ENCODE measurements at places on chromosomes 3 and 15. TPM values are rescaled to one million over a fixed set of nuclear protein-coding genes. Genes with fewer than 3 reads are reported as not detected.

The GOLGA8A gene
- polyA plus RNA-seq, result 1.9 TPM

The ARL6IP5 gene
- 375 TPM for polyA plus RNA-seq

The ABHD6 gene
- polyA plus RNA-seq, result 6.0 TPM

The DISP2 gene
- 0.73 TPM for polyA plus RNA-seq

The STXBP5L gene
- polyA plus RNA-seq, result not detected

The ZIC4 gene
- polyA plus RNA-seq, result not detected

The ZNF662 gene
- 0.36 TPM for polyA plus RNA-seq

DNA sequence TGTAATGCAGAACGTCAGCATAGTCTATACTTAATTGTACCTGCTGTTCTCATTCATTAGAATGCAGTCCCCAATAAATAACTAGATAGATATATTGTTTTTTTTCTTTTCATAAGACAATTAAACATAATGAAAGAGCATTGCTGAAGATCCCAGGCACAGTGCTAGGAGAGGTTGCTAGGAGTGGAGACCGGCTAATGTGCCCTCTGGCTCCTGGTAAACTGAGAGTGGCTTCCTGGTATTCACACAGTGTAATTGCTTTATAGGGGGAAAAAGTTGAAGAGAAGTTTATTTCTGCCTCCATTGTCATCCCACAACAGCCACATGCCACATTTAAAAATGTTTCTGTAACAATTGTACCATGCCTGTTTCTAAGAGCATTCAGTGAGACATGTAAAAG lies 135.6 kb downstream of the MAP2K5 start:
- no peak for DNase-seq

GRCh38 chr3:66486202-66486601 lies 14.6 kb downstream of the LRIG1 start:
- no peak for DNase-seq

- DNase-seq, result no peak
These were observed 36.3 kb downstream of the CCNL1 start for GRCh38 chr3:157123621-157124020.

DNA sequence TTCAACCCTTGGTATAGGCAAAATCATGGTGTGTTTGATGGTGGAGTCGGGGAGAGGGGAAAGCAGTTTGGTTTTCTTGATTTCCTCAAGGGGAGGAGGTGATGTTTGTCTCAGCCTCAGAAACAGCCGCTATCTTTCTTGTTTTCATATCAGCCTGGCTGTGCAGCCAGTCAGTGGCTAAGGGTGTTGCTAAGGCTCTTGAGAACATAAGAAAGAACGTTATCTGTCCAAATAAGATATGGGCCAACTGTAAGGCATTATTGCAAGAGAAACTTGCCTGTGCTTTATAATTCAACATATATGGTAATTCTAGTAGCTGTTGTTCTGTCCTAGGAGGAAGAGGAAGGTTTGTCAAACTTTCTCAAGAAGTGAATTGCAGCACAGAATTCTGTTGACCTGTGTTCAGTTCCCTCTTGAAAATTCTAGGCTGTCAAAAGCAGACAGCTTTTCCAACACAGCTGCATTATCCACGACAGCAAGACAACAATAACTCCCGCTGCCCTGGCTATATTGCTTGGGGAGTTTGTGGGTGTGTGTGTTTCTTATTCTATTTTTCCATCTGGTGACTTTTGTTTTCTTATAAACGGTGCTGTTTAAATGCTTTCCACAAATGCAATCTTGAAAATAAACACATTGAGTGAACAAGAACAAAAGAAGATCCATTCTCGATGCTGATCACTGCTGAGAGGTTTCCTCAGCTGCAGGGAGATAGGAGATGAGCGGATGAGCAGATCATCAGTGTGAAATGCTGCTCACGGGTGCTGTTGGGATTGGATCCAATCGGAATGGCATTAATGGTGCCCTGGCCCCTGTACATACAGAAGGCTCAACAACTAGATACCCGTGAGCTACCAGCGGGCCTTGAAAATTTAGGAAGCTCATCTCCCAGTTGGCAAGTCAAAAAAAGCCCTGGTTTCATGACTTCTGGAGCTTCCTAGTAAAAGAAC lies 90.8 kb upstream of the TNFAIP8L3 start:
- DNase-seq, result no peak

DNA sequence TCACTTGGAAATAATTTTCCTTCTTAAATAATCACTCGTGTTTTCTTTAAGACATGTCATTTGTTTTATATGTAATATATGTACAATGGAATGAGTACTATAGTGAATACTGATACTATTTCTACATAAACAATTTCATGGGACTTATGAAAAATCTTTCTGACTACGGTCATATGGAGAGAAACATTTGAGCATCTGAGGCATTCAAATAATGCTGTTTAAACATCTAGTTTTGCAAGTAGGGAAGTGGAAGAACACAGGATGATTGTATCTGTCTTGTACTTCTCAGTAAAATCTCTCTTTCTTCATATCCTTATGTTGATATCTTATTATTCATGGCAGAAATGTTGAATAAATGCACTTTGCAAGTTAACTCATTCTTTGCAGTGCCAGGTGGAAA lies 599.5 kb upstream of the KCNMB2 start:
- no peak for DNase-seq

DNA sequence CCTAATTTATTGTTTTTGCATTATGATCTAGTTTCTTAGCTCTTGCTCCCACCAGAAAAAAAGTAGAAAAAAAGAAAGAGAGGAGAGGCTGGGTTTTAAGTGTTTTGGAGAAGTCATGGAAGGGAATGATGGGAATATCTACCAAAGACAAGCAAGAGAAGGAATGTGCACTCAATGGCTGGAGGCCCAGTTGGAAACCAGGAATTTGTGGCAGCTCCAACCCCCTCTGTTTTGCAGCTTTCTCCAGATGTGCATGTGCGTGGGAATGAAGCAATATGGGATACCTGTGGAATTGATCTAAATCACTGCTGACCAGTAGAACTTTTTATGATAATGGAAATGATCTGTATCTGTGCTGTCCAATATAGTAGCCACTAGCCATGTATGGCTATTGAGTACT lies 27.1 kb downstream of the EIF2AK4 start:
- DNase-seq, result no peak

- DNase-seq, result no peak
These were observed 300.4 kb upstream of the RASGRP1 start for GRCh38 chr15:38864827-38865581.

GRCh38 chr3:52798978-52799476 lies 4.4 kb downstream of the ITIH3 start:
- DNase-seq, result no peak

GRCh38 chr15:51302480-51302879 lies 35.9 kb downstream of the CYP19A1 start:
- DNase-seq, result no peak

- peak; percentile 34 for DNase-seq
These were observed 86.5 kb upstream of the FOXB1 start for GRCh38 chr15:59917504-59918157.

- DNase-seq, result no peak
These were observed 16.8 kb upstream of the CCNDBP1 start for GRCh38 chr15:43168192-43169107.

GRCh38 chr3:184757022-184757651 lies 45.3 kb upstream of the MAGEF1 start:
- no peak for DNase-seq

- DNase-seq, result no peak
These were observed 22.2 kb upstream of the RHO start for GRCh38 chr3:129506231-129506742.

GRCh38 chr15:52790941-52791751 lies 1.0 kb upstream of the ONECUT1 start:
- no peak for DNase-seq

DNA sequence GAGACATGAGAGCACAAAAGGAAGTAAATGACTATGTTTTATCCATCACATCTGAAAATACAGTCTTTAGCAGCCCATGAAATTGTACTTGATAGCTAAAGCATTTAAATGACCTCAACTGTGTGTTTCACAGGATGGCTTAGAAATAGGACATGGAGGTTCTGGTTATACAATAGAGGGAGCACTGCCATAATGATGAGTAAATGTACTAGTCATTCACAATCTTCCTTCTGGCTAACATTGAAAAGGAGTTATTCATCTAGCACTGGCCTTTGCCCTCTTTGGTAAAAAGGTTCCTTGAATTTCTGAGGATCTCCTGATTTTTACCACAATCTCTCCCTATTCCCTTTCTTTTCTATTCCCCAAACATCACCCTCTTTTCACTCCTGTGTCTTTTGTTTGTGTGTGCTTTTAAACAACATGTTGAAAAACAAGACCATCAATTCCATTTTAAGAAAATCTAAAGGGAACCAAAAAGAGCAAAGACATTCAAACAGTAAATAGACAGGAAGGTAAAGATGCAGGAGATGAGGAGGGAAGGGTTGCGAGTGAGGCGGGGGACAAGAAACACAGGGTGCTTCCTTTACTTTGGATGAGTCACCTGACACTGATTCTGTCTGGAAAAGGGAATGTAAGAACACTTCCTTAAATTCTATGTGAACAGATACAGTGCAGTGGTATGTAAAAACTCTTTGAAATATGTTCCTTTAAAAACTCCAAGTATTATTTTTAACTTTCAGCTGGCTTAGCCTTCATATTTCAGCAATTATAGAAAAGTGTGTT lies 619.0 kb downstream of the MECOM start:
- no peak for DNase-seq

- DNase-seq, result no peak
These were observed 14.2 kb upstream of the ULK3 start for GRCh38 chr15:74857082-74857655.

DNA sequence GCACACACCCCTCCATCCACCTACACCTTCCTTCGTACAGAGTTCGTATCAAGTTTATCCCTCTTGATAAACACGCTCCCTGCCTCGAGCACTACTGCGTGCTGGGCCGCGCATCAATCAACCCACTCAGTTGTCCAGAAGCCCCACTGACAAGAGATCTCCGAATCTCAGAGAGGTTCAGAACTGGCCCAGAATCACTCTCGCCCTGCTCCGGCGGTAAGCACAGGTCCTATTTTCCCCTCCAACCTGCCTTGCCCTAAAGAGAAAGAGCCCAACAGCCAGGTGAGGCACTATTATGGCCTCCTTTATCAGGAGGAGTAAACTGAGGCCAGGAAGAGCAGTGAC lies 494 bp upstream of the NISCH start:
- DNase-seq, result no peak

GRCh38 chr3:120344349-120344748 lies 4.8 kb downstream of the LRRC58 start:
- DNase-seq, result no peak

DNA sequence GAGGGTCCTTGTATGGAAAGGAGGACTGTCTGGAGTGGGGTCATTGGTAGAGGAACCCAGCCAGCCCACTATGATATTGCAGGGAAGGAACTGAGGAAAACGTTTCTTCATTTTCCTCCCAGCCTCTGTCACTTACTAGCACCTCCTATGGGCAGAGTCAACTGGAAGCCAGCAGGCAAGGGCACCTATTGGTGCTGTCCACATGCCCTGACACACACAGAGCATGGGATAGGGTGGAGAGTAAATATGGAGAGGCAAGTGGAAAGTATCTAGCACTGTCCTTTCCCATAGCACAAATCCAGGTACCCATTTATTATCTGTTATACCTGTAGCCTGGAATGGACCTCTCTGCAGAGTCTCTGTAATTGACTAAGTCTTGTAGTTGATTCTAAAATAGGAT lies 285.6 kb downstream of the WDR72 start:
- DNase-seq, result no peak

GRCh38 chr15:33956397-33956796 lies 11.9 kb upstream of the CHRM5 start:
- no peak for DNase-seq

DNA sequence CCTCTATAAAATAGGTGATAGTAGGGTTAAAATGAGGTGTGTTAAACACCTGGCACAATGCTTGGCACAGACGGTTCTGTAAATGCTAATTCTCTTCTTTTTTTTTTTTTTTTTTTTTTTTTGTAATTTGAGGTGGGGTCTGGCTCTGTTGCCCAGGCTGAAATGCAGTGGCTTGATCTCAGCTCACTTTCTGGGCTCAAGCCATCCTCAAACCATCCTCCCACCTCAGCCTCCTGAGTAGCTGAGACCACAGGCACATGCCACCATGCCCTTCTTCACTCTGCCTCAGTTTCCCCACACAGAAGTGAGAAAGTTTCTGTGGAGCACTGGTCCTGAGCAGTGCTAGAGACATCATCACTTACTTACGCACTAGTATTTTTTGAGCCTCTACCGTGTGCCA lies 57.4 kb downstream of the SLC6A6 start:
- DNase-seq, result no peak

DNA sequence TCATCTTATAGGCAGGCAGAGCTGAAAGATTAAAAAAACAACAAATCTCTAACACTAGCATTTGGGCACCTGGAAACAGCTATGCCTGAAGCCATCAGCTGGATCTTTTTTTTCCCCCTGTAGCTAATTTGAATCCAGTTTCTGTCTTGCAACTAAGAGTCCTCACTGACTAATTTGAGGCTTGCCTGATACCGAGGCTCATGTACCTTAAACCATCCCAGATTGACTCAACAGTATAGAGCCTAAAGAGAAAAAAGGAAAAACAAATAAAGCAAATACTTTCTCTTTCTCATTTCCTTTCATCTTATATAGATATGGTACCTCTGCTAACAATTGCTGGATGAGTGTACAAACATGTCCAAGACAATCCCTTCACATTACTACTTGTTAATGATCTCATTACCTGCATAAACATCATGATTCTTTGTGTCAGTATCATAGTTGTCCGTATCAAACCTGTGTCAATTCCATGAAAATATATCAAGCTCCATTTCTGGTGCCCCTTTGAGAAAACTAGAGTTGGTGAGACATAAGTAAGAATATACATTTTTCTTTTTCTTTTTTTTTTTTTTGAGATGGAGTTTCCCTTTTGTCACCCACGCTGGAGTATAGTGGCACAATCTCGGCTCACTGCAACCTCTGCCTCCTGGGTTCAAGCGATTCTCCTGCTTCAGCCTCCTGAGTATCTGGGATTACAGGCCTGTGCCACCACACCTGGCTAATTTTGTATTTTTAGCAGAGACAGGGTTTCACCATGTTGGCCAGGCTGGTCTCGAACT lies 43.1 kb downstream of the BHLHE40 start:
- DNase-seq, result no peak

GRCh38 chr3:116256843-116257485 lies 188.3 kb downstream of the LSAMP start:
- DNase-seq, result no peak

DNA sequence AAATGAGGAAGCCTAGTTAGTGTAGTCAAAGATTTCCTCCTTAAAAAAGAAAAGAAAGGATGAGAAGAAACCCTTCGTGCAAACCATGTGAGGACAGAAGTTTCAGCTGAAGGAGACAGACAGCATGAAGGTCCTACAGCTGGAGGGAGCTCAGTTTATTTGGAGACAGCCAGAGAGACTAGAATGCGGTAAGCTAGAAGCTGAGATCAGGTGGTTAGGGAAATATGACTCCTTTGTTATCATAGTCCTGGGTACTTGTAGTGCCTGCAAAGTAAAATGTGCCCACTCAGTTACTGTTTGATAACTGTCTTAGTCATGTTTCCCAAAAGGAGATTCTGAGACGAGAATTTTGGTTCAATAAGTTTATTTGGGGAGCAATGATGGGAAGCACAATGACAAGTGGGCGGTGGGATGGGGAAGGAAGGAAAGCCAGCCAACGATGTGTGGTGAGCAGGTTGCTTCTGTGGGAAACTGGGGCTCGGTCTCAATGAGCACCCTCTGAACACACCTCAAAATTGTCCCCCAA lies 178.8 kb upstream of the SNTN start:
- no peak for DNase-seq

- no peak for DNase-seq
These were observed 12.1 kb downstream of the SGO1 start for GRCh38 chr3:20173844-20174410.

- no peak for DNase-seq
These were observed 176.6 kb downstream of the OSBPL10 start for GRCh38 chr3:31804251-31805051.
